ENCODE measurements at places on chromosomes 13 and 19.

DNA sequence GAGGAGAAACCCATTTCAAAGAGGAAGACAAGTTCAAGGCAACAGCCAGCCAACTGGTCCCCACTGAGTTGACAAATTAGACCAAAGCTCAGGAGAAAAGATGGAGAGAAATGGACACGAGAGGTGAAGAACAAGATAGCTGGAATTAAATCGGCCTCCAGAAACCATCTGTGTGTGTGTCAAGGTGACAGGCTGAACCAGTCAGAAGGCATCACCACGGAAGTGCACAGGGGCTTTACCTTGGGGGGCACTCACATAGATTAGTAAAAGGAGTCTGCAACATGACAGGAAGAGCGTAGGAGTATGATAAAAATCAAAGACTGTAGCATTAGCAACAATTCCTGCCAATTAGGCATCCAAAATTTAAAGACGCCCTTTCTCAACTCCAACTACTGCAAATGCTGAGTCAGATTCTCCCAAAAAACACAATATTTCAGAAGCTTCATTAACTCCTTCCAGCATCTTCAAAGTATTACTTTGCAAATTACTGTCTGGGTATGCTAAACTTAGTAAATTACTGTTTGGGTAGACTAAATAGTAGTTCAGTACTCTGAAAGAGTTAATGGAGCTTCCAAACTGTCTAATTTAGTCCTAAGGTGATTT is 66.2 kb downstream of the FOXO1 start:
- DNase-seq = no peak

- DNase-seq = no peak
Observed at GRCh38 chr13:50677258-50677657, 166.2 kb downstream of the DLEU7 start.

DNA sequence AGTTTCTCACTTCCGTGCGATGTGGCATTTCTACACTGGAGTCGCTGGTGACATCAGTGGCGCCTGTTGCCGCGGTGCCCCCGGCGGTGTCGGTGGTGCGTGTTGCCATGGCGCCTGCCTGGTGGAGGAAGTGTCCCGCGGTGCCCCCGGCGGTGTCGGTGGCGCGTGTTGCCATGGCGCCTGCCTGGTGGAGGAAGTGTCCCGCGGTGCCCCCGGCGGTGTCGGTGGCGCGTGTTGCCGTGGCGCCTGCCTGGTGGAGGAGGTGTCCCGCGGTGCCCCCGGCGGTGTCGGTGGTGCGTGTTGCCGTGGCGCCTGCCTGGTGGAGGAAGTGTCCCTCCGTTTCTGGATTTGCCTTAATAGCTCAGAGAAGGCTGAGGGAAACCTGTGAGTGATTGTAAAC is 127.6 kb downstream of the KDM4B start:
- DNase-seq = no peak

GRCh38 chr13:50810468-50810867 is 33.0 kb downstream of the DLEU7 start:
- no peak for DNase-seq

- DNase-seq = no peak
Observed at GRCh38 chr19:15315101-15315500, 17.2 kb downstream of the BRD4 start.

DNA sequence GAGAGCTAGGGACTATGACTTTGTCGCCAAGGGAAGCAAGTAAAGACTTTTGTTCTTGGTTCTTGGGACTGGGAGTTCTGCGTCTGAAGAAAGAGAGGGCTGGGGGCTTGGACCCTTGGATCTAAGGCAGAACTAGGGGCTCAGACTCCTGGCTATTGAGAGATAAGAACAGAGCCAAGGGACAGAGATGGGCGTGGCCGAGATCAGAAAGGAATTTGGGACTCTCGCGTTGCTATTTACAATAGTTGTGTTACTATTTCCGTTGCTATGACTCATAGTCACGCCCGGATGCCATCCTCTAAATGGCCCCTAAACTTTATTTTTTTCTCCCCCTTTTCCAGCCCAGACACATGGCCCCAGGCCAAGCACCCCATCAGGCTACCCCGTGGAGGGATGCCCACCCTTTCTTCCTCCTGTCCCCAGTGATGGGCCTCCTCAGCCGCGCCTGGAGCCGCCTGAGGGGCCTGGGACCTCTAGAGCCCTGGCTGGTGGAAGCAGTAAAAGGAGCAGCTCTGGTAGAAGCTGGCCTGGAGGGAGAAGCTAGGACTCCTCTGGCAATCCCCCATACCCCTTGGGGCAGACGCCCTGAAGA is 759 bp downstream of the PPP1R15A start:
- DNase-seq = peak; percentile 41

- no peak for DNase-seq
Observed at GRCh38 chr19:39483141-39483540, 2.5 kb downstream of the TIMM50 start.

DNA sequence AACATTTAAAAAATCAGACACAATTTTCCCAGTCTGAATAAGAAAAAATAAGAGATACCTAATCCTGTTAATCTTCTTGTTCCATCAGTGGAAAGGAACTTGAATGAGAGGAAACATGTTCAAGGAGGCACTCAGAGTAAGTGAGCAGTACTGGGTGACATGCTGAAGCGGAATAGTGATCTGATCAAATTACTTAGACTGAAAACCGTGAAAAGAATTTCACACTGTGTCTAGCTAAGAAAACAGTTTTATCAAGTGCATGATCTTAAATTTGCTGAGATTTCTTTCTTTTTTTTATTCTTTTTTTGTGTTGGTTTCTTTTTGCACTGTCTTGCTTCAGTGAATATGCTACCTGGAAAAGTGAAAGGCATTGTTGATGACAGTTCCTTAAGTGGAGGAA is 249.5 kb upstream of the SLC10A2 start:
- no peak for DNase-seq

DNA sequence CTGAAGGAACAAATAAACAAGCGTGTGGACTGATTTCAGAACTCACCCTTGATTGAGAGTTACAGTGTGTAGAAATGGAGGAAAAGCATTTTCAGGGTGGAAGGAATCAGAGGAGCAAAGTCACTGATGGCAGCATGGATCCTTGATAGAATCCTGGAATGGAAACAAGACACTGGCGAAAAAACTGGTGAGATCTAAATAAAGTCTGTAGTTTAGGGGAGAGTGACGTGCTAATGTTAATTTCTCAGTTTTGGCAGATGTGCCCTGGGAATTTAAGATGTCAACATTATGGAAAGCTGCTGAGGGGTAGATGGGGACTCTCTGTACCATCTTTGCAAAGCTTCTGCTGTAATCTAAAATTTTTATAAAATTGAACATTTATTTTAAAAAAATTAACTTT is 378.0 kb downstream of the UQCRFS1 start:
- no peak for DNase-seq

GRCh38 chr19:58328999-58329398 is 2.2 kb downstream of the ZSCAN22 start:
- DNase-seq = no peak

DNA sequence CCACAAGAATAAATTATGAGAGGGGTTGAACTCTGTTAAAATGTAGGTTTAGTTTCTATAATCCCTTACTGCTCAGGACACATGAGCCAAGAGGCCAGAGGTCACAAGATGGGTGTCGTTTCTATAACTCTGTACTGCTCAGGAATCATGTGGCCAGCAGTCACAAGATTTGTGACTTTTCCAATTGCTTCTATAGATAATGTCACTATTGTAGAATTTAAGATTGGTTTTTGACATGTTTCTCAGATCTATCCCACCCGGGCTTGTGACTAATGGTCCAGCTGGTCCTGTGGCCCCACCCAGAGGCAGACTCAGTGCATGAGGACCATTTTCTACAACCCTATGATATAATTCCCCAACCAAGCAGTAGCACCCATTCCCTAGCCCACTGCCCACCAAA is 662.0 kb upstream of the KLF12 start:
- DNase-seq = no peak

GRCh38 chr19:46404753-46405468 is 8.5 kb downstream of the CCDC8 start:
- DNase-seq = no peak

GRCh38 chr19:38412961-38413360 is 10.1 kb downstream of the FAM98C start:
- no peak for DNase-seq

GRCh38 chr19:52943134-52943883 is 19.4 kb downstream of the ZNF816 start:
- DNase-seq = no peak

- no peak for DNase-seq
Observed at GRCh38 chr13:69565334-69565733, 542.3 kb upstream of the ATXN8OS start.

DNA sequence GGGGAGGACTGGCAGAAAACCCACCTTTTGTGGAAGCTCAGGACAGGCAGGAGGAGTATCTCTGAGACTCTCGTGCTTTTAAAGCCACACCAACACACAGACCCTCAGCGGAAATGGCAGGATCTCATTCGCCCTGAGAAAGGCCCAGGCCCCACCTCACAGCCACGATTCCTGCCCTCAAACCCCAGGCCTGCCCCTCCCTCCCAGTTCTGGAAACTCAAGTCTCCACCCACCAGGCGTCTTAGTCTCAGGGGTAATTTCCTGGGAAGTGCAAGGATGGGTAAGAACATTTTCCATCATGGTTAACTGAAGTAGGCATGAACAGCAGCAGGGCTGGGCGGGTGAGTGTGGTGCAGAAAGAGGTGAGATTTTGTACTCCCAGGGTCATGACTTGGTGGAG is 8.0 kb upstream of the PDE4C start:
- no peak for DNase-seq

GRCh38 chr19:33821871-33822270 is 25.2 kb downstream of the KCTD15 start:
- no peak for DNase-seq

DNA sequence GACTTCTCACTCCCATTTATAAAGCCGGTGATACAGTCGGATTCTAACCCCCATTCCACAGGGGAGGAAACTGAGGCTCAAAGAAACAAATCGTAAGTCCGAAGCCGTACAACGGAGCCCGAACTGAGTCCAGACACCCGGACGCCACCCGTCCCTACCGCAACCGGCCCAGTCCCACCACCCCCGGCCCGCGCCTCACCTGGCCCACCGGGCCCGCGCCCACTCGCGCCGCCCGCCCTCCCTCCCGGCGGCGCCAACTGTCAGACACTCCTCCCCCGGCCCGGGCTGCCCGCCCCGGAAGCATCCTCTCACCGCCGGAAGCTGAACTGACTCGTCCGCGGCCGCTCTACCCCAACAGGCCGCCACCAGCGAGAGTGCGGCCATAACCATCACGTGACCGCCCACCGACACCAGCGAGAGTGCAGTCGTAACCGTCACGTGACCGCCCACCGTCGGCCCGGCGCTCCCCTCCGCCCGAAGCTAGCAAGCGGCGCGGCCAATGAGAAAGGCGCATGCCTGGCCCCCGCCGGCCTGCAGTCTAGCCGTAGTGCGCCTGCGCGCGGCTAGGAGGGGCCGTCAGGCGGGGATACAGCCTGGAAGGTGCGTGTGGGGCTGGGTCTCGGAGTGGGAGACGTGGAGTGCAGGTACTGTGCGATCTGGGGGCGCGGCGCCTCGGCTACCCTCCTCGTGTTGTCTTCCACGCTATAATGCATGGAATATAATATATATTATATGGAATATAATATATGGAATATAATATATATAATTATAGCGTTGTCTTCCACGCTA is at the start of the genes C19orf47 and PLD3:
C19orf47 (minus strand) TSS at position 273 of the 789 bp plus-strand sequence. CDS start 6,540 bp downstream, outside the sequence.
PLD3 (plus strand) TSS at position 571 of the 789 bp plus-strand sequence. CDS start 17,789 bp downstream, outside the sequence.
- peak; percentile 99 for DNase-seq

DNA sequence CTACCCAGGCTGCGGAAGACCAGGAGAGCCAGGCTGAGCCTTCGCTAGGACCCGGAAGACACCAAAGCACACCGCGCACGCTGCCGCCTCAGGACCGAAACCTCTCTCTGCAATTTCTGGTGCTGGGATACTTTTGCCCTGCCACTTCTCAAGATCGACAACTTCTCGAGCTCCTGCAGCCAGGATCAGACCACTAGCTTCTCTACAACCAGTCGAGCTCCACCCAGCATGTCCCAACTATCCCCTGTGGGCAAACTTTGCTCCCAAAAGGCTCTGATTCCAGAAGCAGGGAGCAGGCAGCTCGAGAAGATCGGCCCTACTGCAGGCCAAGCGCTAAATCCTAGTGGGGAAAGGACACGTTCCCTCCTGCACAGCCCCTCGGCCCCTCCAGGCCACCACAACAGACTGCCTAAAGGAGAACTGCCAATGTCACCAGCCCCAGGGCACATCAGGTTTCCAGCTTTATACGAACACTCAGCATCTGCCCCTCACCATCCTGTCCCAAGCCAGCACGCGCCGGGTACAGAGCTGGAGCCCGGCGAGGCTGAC is 979 bp downstream of the AKAP8 start:
- DNase-seq = peak; percentile 16

- no peak for DNase-seq
Observed at GRCh38 chr19:55098716-55099556, 18.5 kb downstream of the PPP1R12C start.

GRCh38 chr19:46311444-46311843 is 14.6 kb downstream of the HIF3A start:
- DNase-seq = no peak

DNA sequence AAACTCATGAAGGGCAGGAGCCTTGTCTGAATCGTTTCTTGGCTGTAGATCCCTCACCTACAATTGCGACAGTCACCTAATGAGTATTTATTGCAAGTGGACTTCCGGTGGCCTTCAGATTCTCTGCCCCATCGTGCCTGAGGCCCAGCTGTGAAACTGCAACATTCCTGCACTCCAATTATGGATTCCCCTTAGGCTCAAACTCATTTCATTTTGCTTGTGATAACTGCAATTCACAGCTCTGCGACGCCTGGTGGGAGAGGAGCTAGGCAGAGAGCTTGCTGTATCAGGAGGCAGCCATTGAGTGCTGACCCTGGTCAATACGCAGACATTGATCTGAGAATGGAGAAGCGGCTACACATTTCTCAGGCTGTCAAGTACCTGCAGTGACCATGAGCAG is 59.0 kb downstream of the CCDC70 start:
- DNase-seq = no peak

- no peak for DNase-seq
Observed at GRCh38 chr13:73136776-73137175, 78.0 kb downstream of the KLF5 start.

GRCh38 chr13:39282400-39282972 is 244.2 kb downstream of the NHLRC3 start:
- DNase-seq = no peak

- no peak for DNase-seq
Observed at GRCh38 chr13:113544071-113544891, 40.3 kb upstream of the TFDP1 start.

GRCh38 chr19:9986787-9987281 is 23.5 kb downstream of the COL5A3 start:
- DNase-seq = no peak

- DNase-seq = no peak
Observed at GRCh38 chr19:16801600-16802013, 27.6 kb upstream of the SIN3B start.

- no peak for DNase-seq
Observed at GRCh38 chr19:28289295-28290063, 923.5 kb downstream of the UQCRFS1 start.

DNA sequence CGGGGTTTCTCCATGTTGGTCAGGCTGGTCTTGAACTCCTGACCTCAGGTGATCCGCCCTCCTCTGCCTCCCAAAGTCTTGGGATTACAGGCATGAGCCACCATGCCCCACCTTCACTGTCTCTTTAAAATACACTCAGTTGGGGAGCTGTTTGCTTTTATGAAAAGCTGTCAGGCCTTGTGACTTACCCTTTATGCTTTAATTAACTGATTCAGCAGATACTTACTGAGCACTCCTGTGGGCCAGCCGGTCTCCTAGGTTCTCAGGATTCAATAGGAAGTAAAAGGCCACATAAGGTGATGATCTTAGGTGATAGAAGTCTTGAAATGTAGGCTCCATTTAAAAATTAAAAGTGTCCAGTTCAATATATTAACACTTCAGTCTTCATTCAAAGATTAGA is 7.5 kb downstream of the UBAC2 start:
- DNase-seq = no peak

Data from stimulated activated CD4-positive, alpha-beta T cell treated with anti-CD3 and anti-CD28 coated beads, Interleukin-1b, Interleukin-23, amount 100 ng/mL, for 24 hours (primary cell).